ENCODE measurements at places on chromosomes 6 and 20. TPM values are rescaled to one million over a fixed set of nuclear protein-coding genes. Genes with fewer than 3 reads are reported as not detected.

- no peak for DNase-seq
These were observed 117.5 kb downstream of the EYA4 start for GRCh38 chr6:133358574-133359150.

The BTBD9 gene
- total RNA-seq = 13.2 TPM

DNA sequence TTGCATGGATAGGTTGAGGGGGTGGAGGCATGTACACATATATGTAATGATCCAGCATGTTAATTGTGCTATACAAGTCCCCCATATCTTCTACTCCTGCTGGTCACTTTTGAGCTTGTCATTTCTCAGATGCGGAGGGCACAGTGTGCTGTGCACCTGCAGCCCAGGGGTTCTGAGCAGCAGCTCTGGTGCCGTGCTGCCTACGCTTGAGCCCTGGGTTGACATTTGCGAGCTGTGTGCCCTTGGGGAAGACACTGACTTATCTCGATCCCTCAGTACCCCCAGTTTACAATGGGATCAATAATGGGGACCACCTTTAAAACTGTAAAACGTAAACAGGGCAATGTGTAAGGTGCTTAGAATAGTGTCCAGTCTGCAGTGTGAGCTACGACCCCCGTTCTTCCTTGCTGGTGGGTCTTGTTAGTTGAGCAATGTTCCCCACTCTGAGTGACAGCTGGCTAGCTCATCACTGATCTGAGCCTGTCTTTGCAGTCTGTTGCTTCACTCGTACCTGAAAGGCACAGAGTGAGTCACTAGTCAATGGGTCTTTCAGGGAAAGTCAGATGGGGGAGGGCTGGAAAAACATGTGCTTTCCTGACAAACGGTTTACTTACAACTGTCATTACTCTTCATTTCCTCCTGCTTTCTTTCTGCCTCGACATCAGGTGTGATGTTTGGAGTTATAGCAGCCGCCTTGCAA is 91.7 kb downstream of the SLC2A10 start:
- no peak for DNase-seq

GRCh38 chr20:61499859-61500554 is 247.9 kb downstream of the CDH4 start:
- no peak for DNase-seq

- no peak for DNase-seq
These were observed 887.3 kb downstream of the PHF3 start for GRCh38 chr6:64522859-64523258.

- DNase-seq = no peak
These were observed 13.2 kb downstream of the STX7 start for GRCh38 chr6:132499757-132500156.

DNA sequence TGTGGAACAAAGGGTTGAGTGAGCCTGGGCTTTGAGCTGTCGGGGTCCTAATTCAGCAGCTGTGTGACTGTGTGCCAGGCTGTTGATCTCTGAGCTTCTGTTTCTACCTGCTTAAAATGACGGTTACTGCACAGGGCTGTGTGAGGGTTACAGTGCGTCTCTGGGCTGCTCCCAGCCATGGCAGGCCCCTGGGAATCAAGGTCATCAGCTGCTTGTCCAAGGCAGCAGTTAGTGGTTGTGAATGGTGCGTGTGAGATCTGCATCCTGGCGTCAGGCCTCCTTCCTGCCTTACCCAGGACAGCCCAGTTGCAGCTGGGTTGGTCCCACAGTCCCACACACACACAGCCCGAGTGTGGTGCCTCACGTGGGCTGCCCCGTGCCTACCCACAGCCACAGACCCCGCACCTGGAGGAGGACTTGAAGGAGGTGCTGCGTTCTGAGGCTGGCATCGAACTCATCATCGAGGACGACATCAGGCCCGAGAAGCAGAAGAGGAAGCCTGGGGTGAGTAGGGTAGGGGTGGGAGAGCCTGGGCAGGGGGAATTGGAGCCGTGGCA is 15.6 kb downstream of the GTSF1L start:
- DNase-seq = no peak

- DNase-seq = no peak
These were observed 218.2 kb downstream of the OR2B2 start for GRCh38 chr6:27693766-27694546.

DNA sequence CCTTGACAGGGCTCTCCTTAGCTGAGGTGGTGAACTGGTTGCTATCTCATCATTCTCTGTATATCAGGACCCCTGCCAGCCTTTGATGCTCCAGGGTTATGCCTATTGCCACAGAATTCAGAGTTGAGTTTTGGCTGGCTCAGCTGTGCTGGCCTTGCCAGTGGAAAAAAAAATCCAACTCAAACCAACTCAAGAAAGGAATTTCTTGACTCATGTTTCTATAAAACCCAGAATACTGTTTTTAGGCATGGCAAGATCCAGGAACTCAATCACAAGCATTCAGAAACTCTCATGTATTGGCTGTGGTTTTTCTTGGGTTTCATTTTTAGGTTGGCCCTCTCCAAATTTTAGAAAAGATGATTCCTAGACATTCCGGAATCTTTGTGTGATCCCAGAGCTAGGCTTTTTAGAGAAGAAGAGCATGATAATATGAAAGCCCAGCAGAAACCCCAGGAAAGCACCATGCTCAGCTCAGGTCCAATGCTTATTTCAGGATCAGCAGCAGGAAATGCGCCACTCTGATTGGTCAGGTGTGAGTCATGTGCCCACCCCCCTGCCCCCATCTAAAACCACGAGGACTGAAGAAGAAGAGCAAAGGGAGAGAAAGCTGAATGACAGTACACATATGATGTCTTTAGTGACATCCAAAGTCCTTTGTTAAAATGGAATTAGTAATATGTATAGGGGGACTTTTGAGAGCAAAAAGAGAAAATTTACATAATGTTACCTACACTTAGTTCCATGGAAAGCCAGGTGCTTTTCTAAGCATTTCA is 122.9 kb downstream of the RNF144B start:
- DNase-seq = no peak

DNA sequence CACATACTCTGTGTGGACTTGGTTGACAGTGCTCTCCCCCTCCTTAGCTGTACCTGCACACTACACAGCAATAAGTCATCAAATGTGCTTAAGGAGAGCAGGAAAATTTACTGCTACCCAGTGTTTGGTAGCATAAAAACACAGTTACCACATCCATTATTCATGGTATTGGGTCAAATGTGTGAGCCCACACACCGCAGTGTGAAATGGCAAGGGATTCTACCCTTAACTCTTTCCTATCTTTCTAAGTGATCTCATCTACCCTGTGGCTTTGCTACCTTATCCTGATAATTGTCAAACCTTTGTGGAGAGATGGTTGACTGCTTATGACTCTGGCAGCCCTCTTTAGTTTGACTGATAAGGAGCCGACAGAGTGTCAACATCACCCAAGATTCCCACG is 47.6 kb downstream of the STX11 start:
- DNase-seq = no peak

The PTGIS gene
- 0.53 TPM for total RNA-seq

DNA sequence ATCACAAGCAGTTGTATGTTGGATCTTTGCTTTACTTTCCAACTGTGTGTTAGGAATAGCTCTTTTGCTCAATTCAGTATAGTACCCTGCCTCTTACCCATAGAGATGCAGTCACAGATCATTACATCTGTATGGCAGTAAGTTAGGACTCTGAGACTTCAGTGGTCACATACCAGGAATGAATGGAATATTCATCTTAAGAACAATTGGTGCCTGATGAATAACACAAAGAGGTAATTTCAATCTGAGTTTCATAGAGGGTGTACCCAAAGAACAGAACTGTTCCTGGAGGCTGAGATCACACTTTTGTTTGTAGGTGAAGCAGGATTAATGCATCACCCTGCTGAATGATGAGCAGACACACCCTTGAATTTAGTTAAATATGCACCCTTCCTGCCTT is 28.7 kb upstream of the KIF13A start:
- DNase-seq = no peak

- DNase-seq = no peak
These were observed 64.6 kb downstream of the VGLL2 start for GRCh38 chr6:117329926-117330325.

The HRH3 gene
- not detected for total RNA-seq

The TSPO2 gene
- total RNA-seq = not detected

The FILIP1 gene
- total RNA-seq = 21.7 TPM

- no peak for DNase-seq
These were observed at the start of gene SYCP2 for GRCh38 chr20:59933296-59933848. Gene SYCP2 (minus strand): TSS chr20:59933637. CDS start chr20:59922413, 11,224 bp downstream.

DNA sequence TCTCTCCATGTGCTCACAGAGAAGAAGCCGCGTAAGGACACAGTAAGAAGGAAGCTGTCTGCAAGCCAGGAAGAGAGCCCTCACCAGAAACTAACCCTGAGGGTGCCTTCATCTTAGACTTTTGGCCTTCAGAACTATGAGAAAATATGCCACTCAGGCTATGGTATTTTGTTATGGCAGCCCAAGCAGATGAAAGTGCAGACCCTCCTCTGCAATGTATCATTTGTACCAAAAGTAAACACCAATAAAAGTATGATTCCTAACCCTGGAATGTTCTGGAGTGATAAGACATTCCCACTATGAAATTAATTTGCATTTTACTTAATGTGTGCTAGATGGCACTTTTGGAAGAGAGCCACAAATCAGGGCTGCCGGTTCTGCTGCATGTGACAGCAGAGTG is 594.3 kb downstream of the UTRN start:
- DNase-seq = no peak

GRCh38 chr6:32867022-32867477 is 13.1 kb downstream of the PSMB9 start:
- no peak for DNase-seq

The TCFL5 gene
- total RNA-seq = 12.1 TPM

DNA sequence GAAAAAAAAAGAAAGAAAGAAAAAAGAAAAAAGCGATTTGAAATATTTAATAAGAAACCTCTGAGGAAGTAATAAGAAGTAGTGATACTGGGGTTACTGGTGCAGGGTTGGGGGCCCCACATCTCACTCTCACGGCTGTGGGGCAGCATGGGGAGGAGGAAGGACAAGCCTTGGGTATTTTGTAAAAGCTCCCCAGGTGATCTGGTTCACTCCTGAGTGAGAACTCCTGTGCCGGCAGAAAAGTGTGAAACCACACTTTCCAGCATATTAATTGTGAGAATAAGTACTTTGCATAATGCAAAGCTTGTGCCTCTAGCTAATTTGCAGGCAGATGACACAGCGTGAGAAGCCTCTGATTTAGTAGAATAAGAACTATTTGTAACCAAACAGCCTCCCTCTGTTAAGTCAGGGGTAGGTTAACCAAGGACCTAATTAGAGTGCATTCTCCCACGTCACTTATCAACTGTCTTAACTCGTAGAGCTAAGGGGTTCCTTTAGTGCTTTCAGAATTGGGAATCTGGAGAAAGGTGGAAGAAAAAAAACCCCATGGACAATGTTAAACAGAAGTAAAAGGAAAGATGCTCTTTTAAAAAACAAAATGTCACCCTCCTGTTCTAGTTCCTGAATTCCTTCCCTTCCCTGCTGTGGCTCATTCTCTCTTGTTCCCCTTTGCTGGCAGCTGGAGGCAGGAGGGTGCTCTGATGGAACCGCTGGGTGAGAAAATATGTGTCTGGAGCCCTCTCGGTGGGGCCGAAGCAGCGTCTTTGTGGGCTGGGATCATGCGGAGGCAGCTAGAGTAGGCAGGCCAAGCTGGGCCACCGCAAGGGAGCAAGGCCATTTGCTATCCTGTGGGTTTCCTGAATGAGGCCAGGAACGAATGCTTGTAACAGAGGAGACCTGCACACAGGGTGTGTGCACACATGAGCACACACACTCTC is 108.7 kb downstream of the FYN start:
- DNase-seq = no peak

DNA sequence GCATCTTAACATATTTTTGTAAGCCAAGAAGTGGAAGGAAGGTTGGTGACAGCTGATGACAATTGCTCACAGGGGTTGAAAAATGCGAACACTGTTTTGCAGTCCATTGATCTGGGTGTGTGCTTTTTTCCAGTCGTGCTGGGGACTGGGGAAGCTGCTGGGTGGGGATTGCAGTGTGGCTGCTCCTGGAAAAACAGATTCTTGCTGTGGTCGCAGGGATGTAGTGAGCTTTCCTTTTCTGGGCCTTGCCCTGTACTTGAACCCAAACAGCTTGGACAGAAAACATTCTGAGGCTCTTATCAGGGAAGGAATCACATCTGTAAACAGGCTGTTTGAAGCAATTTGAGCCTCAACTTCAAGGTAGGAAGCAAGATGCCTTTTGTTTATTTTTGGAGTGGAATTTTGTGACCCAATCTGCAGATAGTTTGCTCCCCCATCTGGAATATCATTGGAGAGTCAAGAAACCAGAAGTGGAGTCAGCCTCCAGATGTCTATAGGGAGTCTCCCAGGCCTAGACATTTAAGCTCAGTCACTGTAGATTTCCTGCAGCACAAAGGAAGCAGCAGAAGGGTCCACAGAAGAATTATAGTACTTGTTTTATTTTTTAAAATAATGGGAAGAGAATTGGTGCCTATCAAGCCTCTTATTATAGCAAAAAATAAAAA is 279.2 kb upstream of the FERMT1 start:
- DNase-seq = no peak

GRCh38 chr6:158789115-158789917 is 29.9 kb downstream of the EZR start:
- DNase-seq = no peak

The CFAP206 gene
- 0.97 TPM for total RNA-seq

The TRMT6 gene
- total RNA-seq = 6.1 TPM

The TRIM10 gene
- total RNA-seq = not detected

All from glomerular endothelial cell (primary cell).